ENCODE measurements at places on chromosomes 7 and 10.

- no peak for DNase-seq
Measured at GRCh38 chr10:5457741-5458140, 41.6 kb downstream of the CALML5 start.

DNA sequence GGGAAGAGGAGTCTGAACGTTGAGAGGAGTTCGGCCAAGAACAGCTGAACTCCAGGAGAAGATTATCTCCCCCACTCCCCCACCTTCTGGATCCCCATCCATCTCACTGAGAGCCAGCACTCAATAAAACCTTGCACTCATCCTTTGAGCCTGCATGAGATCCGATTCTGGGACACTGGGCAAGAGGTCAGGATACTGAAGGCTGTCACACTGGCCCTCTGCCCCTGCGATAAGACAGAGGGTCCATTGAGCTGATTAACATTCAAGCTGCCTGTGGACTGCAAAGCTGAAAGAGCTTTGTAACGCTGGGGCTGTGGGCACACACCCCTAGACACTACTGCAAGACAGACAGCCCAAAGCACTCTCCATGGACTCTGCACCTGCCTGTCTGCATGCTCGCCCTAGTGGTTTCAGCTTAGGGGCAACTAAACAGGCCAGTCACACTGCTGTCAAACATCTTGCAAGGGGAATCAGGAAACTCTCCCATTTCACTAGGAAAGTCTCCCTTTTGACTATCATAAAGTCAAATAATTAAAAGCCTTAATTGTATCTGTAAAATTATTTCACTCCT is 42.3 kb upstream of the CNTNAP2 start:
- no peak for DNase-seq

- DNase-seq = no peak
Measured at GRCh38 chr10:1575481-1576244, 161.7 kb downstream of the ADARB2 start.

DNA sequence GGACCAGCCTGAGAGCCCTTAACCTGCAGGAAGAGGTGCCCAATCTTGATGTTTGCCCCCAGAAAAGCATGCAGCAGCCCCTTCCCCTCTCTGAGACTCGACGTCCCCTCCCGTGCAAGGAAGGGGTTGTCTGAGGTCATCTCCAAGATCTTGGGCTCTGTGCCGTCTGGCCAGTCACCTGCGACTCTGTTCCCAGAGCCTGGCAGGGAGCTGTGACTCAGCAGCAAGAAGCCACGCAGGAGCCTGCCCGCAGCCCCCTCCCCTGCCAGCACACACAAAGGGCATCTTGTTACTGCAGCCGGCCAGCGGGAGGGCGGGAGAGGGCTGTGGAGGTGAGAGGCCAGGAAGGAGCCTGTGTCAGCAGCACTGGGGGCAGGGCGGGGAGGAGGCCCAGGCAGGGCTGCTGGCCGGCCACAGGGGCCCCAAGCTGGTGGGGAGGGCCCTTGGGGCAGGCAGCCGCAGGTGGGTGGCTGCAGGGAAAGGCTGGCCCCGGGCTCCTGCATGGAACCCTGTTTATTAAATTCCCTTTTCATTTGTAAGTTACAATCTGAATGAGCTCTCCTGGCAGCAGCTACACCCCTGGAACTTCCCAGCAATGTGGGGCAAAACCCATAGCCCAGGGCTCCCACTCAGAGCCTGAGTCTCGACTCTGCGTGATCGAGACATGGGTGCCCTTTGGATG is 103.7 kb upstream of the ZMIZ1 start:
- no peak for DNase-seq

DNA sequence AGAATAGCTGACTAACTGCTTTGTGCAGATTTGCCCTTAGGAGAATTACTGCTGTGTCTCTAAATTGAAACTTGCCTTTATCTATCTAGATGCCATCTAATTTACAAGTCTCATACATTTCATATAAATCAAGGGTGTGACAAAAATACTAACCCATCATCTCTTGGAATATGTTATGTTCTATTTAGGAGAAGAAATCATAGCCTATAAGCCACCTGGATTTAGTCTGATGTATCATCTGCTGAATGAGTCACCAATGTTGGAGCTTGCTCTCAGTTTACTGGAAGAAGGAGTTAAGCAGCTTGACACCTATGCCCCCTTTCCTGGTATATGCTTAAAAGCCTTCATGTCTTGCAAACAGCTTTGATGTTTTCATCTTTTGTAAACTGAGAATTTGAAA is 43.5 kb downstream of the NUP205 start:
- no peak for DNase-seq

DNA sequence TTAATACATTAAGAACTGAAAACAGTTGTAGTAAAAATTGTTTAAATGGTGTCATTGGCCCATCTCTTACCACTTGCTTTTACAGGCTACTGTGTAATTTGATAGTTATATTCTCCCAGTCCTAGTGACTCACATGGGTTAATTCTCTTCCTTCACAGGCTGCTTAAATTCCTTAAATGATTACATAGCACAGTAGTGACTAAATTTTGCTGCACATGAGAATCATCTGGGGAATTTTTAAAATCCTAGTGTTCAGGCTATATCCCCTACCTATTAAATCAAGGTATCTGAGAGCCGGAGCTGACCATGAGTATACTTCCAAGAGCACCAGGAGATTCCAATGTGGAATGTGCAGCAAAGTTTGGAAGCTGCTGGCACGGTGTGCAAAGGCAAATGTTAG is 45.3 kb upstream of the ZNF800 start:
- no peak for DNase-seq

DNA sequence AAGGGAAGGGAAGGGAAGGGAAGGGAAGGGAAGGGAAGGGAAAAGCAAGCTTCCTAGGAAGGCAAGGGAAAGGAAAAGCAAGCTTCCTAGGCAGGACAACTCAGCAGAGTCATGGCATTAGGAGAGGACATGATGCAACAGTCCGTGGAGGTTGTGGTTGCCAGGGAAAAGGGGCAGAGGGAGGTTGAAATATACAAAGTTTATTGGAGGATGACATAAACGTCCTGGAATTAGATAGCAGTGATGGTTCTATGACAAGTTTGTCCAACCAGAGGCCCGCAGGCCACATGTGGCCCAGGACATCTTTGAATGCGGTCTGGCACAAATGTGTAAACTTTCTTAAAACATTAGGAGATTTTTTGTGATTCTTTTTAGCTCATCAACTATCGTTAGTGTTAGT is 59.8 kb upstream of the OPN4 start:
- no peak for DNase-seq

- no peak for DNase-seq
Measured at GRCh38 chr10:28778524-28778923, 101.2 kb downstream of the BAMBI start.

DNA sequence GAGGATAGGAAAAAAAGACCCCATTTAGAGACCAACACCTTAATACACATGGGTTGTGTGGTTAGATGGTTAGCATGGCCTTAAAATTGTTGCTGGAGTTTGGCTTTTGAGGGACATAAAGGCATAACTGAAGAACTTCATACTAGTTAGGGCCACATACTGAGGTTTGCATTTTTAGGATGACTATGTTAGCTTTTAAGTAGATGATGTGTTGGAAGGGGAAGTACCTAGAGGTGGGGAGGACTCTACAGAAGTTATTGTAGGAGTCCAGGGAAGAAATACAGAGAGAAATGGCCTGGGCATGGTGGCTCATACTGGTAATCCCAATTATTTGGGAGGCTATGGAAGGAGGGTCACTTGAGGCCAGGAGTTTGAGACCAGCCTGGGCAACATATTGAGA is 40.5 kb downstream of the ENTPD1 start:
- DNase-seq = no peak

- DNase-seq = peak; percentile 21
Measured at GRCh38 chr10:110212119-110213006, 5.0 kb downstream of the MXI1 start.

GRCh38 chr7:101618207-101618839 is 10.8 kb downstream of the MYL10 start:
- DNase-seq = no peak

- DNase-seq = no peak
Measured at GRCh38 chr7:149459540-149460452, 1.1 kb downstream of the ZNF777 start.

GRCh38 chr10:71877821-71878220 is 26.8 kb upstream of the PSAP start:
- DNase-seq = no peak

DNA sequence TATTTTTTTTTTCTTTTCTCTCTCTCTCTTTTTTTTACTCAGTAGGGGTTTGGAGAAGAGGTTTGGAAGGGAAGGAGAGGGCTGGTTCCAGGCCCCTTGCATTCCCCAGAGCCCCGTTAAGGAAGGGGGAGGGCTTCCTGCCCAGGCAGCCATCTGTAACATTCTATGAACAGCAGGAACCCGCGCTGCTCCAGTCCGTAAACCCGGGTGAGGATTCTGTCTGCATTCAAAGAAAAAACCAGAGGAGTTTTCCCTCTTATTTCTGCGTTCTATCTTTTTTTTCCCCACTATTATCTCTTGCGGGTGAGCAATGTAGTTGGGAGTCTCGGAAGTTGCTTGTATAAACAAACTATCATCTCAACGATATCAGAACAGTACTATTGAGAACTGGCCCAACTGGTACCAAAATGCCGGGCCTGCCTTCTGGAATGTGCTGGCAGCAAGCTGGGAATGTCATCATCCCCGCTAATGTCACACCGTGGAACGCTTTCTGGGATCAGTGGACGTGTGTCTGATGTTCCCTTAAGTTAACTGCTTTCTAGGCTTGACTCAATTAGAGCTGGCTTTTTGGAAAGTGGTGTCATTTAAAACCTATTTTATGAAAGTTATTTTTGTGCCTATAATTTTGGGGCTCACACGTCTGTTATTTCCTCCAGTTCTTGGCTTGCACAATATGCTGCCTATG is 153.1 kb upstream of the MEOX2 start:
- DNase-seq = no peak

GRCh38 chr10:132143162-132143561 is 43.6 kb upstream of the DPYSL4 start:
- DNase-seq = no peak
